MV-4-11 (cell line): ENCODE measurements at places on chromosomes 16 and 17.

DNA sequence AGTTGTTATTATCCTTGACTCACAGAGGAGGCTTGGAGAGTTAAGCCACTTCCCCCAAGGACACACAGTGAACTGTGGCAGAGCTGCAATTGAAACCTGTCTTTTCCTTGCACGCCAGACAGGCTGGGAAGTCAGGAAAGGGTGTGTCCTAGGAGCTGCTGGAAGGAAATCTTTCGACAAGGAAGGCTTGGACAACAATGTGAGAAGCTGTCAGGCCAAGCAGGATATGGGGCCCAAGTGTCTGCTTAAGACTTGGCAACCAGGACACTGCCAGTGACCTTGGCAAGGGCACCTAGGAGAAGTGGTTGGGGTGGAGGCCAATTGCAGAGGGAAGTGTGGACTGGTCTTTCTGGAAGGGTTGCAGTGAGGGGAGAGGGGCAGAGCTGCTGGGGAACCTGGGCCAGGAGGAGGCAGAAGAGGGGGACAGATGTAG lies 2.1 kb upstream of the CAMKK1 start:
- DNase-seq, result peak; percentile 72

DNA sequence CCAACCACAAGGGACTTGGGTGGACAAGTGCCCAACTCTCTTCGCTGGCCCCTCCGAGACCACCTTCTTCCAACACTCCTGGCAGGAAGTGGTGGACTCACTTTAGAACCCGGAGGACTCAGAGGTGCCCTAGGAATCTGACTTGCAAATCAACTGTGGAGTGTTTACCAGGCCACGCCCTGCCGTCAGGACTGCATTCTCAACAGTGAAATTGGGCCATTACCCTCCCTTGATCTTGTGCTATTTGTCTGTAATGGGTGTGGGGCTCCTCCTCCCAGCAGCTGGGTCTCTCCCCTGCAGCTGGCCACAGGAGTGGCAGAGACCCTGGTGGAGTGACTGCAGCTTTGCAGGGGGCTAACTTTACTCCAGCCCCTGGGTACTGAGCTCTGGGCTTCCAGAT lies 212.2 kb upstream of the RPL38 start:
- no peak for DNase-seq

- DNase-seq, result no peak
Measured at GRCh38 chr17:40316571-40317344, 7.8 kb downstream of the RARA start.

DNA sequence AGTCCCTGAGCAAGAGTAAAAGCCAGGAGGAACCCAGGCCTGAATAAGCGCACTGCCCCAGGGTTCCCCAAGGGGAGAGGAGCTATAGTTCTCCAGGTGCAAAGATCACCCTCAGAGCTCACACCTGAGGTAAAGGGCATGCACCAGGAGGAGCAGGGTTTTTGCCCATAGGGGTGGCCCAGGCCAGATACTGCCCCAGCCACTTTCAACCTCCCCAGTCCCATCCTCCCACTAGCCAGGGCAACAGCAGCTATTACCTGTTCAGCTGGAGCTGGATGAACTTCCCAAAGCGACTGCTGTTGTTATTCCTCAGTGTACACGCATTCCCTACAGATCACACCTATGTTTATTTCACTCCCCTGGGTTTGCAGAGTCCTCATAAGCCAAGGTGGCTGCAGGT lies 19.8 kb downstream of the MYO19 start:
- DNase-seq, result no peak

DNA sequence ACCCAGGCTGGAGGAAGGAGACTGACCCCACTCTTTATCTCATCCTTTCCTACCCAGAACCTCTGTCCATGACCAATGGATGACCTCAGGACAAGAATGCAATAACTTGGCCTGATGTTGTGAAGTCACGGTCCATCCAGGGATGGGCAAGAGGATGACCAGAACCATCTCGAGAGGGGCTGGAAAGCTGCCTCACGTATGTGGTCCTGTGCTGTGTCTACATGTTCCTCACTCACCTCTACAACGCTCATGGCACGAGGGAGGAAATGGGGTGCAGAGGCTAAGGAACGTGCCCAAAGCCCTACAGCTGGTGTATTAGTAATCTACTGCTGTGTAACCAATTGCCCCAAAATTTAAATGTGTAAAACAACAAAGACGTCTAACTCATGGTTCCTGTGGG lies 7.3 kb upstream of the KCTD5 start:
- no peak for DNase-seq

GRCh38 chr16:65819136-65819898 lies 547.2 kb upstream of the CDH5 start:
- no peak for DNase-seq

- no peak for DNase-seq
Measured at GRCh38 chr17:72264682-72265405, 144.0 kb downstream of the SOX9 start.

- peak; percentile 86 for DNase-seq
Measured at GRCh38 chr16:15954814-15955151, 5.4 kb downstream of the ABCC1 start.

GRCh38 chr16:85066346-85066885 lies 38.8 kb downstream of the KIAA0513 start:
- no peak for DNase-seq

- DNase-seq, result no peak
Measured at GRCh38 chr16:72018470-72018869, 9.9 kb downstream of the DHODH start.
